Kidney capillary endothelial cell (primary cell): ENCODE measurements at places on chromosomes 2 and 18.

- DNase-seq = no peak
Measured at GRCh38 chr2:1286929-1287328, 126.3 kb upstream of the TPO start.

- DNase-seq = no peak
Measured at GRCh38 chr2:237290261-237290660, 123.7 kb downstream of the COL6A3 start.

GRCh38 chr18:37570336-37570930 lies 4.8 kb upstream of the CELF4 start:
- DNase-seq = no peak

- DNase-seq = no peak
Measured at GRCh38 chr2:173754837-173755236, 210.3 kb downstream of the SP3 start.

GRCh38 chr2:16244966-16245320 lies 304.6 kb downstream of the MYCN start:
- DNase-seq = no peak

- DNase-seq = no peak
Measured at GRCh38 chr2:86050301-86050700, 55.4 kb downstream of the POLR1A start.

GRCh38 chr18:12255626-12256026 lies 1.5 kb downstream of the CIDEA start:
- DNase-seq = peak; percentile 84

DNA sequence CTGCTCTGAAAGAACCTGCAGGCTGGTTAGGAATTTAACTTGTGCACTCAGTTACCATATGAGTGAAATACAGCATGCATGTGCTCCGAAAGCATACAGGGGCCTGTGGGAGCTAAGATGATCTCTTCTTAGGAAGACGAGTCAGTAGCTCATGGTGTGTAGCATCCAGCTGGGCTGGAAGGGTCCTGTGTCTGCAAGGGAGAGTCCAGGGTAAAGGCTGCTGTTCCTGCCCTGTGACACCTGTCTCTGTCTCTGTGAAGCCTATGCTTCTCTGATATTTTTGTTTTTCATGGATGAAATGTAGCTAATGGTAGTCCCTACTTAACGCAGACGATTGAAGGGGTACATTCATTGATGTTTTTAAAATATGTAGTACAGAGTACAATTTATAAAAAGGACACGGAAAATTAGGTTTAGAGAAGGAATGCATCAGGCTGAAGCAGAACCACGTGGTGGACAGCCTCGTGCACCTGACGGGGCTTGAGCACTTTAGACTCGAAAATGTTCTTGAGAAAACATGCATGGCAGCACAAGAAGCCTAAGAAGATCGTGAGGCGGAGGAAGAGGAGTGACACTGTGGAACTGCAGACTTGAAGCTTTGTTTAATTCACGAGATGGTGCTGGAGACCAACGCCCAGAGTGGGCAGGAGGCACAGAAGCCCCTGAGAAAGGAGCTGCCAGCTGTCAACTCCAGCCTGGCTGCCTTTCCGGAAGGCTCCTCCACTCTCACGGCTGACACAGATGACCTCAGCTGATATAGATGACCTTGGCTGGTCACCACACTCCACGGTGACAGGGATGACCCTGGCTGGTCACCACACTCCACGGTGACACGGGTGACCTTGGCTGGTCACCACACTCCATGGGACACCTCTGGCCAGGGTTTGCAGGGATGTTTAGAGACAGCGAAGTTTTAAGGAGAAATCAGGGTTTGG lies 110.6 kb downstream of the TMEM18 start:
- DNase-seq = no peak

DNA sequence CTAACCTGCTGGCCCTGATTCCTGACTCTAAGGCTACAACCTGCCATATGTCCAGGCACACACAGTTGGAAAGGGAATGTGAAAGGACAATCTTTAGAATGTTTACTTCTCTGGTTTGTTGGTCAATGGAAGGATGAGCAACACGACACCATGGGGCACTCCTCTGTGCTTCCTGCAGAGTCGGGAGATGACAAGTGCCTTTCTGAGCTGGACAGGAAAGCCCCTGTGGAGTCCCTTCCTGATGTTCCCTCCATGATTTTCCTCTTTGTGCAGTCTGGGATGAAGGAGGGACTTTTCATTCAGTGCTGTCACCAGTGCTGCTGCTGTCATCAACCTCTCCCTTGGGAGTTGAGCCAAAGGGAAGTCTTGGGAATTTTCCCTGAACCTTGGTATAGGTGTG lies 22.6 kb upstream of the SERPINB7 start:
- DNase-seq = no peak

- DNase-seq = peak; percentile 97
Measured at GRCh38 chr2:27737676-27738348, 33.7 kb upstream of the MRPL33 start.

- DNase-seq = no peak
Measured at GRCh38 chr18:70400476-70400875, 111.6 kb downstream of the SOCS6 start.

DNA sequence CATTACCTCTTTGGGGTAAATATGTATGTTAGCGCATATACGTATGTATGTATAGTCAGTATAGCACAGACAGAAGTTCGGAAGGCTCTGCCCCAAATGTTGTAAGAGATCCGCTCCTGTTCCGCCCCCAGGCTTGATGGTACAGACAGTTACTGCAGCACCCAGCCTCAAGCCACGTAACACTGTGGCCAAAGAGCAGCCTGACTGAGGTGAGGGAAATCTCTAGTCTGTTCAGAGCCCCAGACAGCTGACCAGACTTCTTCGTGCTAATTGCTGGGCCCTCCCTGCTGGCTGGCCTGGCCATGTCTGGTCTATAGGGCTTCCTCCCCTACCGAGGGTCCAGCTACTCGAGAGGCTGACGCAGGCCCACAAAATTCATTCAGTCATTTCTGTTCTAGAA lies 7.8 kb downstream of the CRACDL start:
- no peak for DNase-seq

- no peak for DNase-seq
Measured at GRCh38 chr2:148666555-148666954, 22.0 kb downstream of the EPC2 start.

- DNase-seq = no peak
Measured at GRCh38 chr2:9388950-9389911, 34.1 kb downstream of the ITGB1BP1 start.

GRCh38 chr18:78610179-78610578 lies 369.4 kb upstream of the SALL3 start:
- no peak for DNase-seq

DNA sequence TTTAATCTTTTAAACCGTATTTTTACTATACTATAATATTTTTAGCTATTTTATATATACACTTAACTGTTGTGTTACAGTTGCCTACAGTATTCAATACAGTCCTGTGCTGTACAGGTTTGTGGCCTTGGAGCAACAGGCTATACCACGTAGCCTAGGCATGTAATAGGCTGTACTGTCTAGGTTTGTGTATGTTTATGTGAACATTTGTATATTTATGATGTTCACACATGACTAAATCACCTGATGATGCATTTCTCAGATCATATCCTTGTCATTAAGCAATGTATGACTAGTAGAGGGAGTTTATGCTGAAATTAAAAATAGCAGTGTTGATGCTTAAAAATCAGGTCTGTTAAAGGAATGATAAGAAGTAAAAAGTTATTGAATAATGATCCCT lies 92.3 kb upstream of the RANBP2 start:
- no peak for DNase-seq

- peak; percentile 33 for DNase-seq
Measured at GRCh38 chr2:28956415-28956826, 24.7 kb upstream of the TOGARAM2 start.

GRCh38 chr2:65498396-65498795 lies 66.0 kb upstream of the SPRED2 start:
- no peak for DNase-seq

- no peak for DNase-seq
Measured at GRCh38 chr2:198966269-198966668, 491.5 kb downstream of the SATB2 start.
